Stimulated activated CD4-positive, alpha-beta T cell treated with anti-CD3 and anti-CD28 coated beads, TNF-alpha, amount 100 ng/mL, for 48 hours (primary cell): ENCODE measurements at places on chromosomes 4 and X.

DNA sequence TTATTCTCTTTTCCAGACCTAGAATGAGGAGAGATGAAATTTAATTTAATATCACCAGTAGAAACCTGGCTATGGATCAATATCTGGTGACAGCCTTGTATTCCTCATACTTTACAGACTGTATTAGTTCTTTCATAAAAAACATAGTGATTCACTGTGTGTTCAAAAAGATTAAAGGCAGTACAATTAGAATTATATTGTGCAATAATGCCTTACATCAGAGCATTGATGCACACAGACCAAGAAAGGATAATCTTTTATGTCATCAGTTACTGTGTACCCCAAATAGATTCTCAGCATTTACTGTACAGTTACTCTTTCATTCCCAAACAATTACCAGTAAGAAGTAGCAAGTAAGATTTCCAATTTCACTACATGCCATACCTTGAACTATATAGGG is 260.5 kb upstream of the ANXA10 start:
- DNase-seq, result no peak

GRCh38 chr4:119833611-119834010 is 205.0 kb upstream of the PDE5A start:
- no peak for DNase-seq

DNA sequence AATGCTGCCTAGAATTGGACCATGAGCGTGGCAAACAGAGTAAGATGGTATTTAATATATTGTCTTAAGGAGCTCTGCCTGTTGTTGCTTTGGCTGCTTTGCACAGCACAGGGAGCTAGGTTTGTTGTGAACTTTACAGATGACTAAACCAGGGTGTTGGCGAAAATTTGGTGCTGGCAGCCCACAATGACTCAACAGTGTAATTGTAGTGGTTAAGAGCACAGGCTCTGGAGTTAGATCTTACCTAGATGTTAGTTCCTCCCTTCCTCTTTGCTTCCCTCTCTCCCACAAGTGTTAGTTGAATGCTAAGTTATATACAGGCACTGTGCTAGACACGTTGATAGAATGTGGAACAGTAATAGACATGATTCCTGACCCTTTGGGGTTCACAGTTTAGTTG is 128.9 kb upstream of the TRPC5 start:
- DNase-seq, result no peak

DNA sequence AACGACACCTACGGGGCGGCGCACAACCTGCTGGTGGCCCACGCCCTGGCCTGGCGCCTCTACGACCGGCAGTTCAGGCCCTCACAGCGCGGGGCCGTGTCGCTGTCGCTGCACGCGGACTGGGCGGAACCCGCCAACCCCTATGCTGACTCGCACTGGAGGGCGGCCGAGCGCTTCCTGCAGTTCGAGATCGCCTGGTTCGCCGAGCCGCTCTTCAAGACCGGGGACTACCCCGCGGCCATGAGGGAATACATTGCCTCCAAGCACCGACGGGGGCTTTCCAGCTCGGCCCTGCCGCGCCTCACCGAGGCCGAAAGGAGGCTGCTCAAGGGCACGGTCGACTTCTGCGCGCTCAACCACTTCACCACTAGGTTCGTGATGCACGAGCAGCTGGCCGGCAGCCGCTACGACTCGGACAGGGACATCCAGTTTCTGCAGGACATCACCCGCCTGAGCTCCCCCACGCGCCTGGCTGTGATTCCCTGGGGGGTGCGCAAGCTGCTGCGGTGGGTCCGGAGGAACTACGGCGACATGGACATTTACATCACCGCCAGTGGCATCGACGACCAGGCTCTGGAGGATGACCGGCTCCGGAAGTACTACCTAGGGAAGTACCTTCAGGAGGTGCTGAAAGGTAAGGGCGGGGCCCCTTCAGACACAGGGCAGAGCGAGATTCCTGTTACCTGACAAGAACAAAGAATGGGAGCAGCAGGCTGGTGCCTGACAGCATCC is 11.7 kb downstream of the RPL9 start:
- no peak for DNase-seq

DNA sequence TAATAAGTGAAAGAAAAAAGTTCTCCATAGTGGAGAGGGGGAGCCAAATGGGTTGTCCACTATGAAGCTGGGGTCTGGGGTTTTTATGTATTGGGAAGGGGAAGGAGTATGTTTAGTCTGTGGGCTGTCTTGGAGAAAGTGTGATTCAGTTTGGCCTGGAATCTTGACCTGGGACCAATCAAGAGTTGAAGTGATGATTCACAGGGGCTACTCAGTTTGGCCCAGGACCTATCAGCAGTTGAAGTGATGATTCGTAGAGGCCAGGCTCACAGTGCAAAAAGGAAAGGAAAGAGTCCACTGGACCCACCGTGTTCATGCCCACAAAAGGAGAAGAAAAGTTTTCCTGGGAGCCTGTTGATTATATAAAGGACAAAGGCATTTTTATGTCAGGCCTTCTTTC is 47.3 kb upstream of the RAB9B start:
- no peak for DNase-seq

DNA sequence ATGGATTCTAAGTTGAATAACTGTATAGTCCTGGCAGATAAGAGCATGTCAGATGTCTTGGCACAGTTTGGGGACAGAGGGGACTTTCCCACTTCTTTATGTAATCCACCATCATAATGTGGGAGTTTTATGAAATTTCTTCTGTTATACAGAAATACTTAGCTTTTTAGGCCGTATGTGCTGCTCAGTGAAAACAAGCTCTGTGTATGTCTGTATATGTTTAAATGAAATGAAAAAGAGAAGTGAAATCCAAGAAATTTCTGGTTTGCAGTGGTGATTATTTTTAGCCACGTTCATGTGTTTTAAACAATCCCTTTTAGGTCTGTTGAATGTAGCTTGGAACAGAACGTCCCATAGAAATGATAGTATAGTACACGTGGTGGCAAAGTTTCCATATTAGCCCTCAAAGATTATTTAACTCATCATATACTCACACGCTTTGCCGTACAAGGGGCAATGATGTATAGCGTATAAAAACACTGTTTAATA is 41.0 kb downstream of the GAB1 start:
- DNase-seq, result no peak

DNA sequence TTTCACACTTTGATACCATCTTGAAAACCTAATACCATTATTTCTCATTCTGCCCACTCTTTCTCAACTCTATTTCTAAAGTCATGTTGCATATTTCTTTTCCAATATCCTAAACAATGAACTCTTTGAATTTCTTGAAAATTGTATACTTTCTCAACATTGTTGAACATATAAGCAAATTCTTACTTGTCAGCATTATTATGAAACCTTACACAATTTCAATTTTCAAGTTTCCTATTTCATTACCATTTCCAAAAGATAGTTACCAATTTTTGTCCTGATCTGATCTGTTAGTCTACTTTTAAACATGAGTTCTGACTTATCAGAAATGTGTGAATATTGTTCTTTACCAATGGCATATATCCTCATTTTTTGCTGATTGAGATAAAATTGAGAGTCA is 806.3 kb upstream of the IGFBP7 start:
- no peak for DNase-seq

DNA sequence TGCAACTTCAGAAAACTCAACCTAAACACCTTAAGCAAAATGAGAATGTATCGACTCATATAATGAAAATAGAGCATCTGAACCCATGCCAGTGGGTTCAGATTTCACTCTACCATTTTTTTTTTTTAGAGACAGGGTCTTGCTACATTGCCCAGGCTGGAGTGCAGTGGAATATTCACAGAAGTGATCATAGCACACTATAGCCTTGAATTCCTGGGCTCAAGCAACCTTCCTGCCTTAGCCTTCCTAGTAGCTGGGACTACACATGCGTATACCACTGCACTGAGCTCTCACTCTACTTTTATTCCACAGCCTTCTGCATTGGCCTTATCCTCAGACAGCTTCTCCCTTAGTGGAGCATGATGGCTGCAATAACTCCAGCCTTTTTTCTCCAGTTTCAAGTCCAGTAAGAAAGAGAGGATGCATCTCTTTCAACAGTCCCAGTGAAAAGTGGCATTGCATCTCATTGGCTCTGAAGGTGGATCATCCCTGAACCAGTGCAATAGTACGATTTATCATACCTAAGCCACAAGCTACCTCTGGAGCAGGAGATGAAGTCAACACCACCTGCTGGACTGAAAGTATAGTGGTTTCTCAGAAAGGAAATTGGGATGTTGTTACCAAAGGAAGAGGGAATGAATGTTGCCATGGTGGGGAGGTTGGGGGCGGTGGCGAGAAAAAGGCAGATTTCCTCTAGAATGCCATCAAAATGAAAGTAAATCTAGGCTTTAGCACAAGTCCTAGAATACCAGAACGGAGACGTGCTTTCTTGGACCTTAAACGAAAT is 2.0 kb upstream of the SOD3 start:
- no peak for DNase-seq

DNA sequence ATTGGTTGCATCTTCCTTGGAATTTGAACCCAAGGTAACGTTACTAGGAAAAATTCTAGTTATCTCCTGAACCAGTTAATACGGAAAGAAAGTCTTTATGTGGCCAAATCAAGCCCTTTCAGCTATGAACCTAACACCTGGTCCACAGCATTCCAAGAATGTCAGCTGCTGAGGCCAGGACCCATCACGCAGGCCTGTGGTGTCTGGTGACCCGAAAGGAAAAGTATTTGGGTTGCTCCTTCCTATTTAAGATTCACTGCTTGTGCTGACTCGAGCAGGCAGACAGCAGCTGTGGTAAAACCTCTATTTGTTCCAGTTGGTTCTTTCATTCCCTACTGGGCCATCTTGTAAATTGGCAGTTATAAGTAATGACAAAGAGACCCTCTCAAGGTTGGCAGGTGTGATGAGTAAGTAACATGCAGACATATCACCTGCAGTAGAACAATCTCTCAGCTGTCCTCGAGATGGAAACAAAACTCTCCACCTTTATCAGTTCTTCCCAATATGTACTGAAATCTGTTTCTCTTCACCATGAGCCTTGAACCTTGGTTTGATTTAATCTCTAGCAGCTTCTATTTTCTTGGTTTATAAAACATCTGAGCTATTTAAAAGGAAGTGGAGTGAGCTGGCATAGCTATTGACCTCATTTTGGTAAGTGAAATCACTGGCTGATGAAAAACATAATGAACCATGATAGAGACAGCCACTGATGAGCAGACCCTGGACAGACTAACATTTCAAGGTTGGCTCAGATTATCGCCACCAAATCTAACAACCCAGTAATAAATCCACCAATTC is 182.1 kb upstream of the SMIM31 start:
- no peak for DNase-seq

DNA sequence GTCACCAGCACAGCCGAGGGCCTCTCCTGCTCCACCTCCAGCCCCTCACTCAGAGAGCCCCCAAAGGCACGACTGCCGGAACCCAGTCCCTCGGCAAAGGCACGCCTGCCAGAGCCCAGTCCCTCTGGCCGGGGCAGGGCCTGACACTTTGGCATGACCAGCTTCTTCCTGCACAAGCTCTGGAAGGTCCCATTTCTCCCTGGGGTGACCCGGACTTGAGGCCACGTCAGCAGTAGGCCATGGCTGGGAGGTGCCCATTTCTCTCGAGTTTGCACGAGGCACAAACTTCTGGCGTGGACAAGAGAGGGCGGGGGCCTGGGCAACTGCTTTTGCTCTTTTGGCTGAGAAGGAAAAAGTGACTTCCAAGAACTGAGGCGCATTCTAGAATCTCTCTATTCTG is 62.2 kb upstream of the GPR78 start:
- DNase-seq, result no peak

DNA sequence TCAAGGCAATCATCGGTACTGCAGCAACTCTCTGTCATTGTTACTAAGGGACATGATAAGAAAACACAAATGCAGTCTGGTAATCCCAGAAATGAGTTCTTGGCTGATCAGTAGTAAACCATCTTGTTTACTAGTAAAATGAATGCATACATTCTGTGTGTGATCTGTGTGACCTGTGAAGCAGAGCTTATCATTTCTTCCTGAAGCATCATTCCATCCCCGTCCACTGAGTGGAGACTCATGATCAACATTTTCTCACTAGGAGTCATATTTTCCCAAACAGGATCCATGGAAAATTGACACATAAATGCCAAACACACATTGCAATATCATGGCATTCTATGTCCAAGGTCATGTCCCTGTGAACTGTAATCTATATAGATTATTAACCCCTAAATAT is 226.1 kb downstream of the ANKRD50 start:
- no peak for DNase-seq

DNA sequence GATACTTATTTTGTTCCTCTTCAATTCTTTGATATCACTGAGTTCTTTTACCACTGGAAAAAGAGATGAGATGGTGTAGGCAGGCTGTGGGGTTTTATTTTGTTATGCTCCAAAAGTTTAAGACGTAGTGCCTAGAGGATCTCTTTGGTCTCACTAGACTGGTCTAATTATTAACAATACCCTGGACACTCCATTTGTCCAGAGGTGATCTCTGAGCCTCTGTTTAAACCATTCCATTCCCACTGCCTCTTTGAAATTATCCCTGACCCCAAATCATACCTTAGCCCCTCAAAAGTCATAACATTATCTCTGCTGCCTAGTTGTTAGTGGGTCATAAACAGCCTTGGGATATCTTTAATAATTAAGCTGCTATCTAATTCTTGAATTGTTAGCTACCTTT is 24.2 kb downstream of the SMPX start:
- no peak for DNase-seq

DNA sequence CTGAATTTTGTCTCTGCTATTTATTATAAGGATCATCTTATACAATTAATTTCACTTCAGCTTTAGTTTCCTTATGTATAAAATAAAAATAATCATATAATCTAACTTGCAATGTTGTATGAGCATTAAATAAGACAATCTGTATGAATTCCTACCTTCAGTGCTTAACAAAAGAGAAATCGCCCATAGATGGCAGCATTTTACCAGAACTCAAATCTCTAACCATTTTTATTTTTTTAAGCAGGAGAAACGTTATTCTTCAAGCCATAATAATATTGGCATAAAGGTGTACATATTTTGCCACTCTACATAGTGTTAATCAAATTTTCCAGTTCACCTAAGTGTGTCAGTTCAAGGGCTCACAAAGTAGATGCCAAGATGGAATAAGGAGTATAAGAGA is 78.8 kb downstream of the TMEM47 start:
- DNase-seq, result no peak

- DNase-seq, result no peak
Observed at GRCh38 chr4:84502955-84503373, 3.9 kb upstream of the NKX6-1 start.

DNA sequence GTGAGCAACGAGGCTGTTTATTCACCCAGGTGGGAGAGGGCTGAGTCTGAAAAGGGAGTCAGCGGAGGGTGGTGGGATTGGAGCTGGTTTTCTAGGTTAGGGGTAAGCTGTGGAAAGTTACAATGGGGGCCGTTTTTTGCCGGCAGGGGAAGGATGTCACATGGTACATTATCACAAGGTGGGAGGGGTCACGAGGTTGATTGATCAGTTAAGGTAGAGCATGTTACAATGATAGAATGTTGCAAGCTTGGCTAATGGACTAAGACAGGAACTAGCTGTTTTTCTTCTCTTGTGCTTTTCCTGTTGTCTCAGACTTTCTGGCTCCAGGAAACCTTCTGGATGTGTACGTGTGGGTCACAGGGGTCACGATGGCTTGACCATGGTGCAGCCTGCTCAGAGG is 536.3 kb upstream of the HTR2C start:
- DNase-seq, result no peak
